ENCODE measurements at places on chromosomes 2 and 18.
A peak's percentile ranks its signal among the peaks of the same experiment; 100 is the strongest.

DNA sequence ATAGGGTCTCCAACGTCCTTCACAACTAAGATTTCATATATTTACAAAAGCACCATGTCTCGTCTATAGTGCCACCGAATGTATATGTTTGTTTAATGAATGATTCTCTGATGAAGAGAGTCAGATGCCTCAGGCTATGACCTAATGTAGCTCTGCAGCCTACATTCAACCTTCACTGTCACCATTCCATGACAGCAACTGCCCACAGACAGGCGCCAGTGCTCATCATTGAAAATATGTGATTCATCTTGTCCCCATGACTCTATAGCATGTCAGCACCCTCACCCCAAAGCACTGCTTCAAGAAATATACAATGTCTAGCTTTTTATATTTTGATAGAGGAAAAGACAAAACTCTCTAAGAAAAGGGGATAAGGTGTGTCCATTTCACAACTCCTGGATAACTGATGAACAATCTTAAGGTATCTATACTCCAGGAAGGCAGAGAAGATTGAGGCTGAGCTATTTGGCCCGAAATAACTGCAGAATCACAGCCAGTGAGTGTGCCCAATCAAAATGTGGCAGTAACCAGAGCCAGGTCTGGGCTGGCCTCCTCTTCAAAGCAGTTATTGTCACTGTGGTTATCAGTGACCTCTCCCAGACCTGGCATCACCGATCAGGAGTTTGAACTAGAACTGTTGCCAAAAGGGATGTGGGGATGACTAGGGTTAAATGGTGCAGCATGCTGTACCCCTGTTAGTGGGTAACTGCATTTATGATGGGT is 246.6 kb downstream of the SETBP1 start:
- peak; percentile 75 for DNase-seq

DNA sequence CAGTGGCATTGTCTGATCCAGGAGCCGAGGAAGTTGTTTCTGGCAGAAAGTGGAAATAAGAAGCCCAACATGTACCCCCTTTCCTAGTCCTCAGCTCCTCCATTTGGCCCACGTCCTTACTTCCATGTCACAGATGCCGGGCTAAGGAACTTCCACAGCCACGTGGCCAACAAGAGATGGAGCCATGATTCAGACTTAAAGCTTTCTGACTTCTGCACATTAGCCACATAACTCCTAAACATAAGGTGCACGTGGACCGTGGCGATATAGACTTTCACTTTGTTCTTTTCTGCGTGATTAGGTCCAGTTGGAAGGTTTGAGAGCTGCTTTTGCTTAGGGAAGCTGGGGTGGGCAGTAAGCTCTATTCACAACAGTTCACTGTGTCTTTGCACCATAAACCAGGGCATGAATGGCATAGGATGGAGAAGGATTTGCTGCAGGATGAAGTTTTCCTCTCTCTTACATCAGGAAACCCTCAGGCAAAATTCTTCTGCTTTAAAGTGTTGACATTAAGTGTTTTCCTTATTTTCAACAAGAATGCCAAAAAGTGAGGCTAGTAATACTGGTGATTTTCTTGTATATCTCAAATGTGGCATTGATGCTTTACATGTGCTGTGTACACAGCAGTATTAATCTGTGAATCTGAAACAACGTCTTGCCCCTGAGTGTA is 61.2 kb upstream of the RBM44 start:
- no peak for DNase-seq

- no peak for DNase-seq
Measured at GRCh38 chr18:67381608-67382150, 134.8 kb downstream of the DSEL start.

DNA sequence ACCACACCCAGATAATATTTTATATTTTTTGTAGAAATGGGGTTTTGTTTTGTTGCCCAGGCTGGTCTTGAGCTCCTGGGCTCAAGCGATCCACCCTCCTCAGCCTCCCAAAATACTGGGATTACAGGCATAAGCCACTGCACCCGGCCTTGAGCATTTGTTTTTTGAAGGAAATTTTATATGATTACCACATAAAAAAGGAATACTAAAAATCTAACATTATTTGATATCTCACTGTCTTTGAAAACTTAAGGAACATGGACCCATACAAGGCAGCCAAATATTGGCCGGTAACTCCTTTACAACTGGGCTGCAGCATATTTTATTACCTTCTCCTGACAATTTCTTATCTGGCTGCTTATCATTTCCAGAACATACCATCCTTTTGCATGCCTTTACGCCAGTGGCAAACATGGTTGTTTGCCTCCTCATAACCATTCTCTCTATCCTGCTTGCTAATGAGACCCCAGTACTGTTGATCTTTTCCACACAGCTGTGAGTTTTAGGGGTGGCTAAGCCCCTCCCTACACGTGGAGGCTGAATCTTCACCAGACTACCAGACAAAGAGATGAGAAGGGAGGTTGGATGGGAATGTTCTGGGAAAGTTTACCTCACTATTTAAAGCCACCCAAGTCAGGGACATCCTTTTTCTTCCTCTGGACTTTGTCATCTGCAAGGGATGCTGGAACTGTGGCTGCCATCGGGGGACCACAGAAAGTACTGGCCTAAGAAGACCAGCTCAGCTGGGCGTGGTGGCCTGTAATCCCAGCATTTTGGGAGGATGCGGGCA is 157.5 kb downstream of the TGIF1 start:
- DNase-seq = no peak

Data from epithelial cell of esophagus (primary cell).